ENCODE measurements at places on chromosomes 3 and 15.

DNA sequence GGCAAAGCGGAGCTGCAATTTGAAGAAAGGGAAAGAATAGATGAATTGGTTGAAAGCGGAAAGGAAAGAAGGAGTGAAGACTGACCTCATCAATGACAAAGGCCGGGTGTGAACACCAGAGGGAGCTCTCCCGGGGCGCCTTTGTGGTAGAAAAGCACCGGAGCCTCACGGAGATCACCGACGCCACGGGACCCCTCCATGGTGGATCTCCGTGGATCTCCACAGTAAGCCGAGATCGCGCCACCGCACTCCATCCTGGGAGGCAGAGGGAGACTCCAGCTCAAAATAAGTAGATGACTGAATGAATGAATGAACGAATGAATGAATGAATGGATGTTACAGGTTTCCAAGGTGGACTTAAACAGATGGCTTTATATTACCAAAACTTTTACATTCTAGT is 25.0 kb downstream of the GPR160 start:
- no peak for DNase-seq

GRCh38 chr3:43148033-43148432 is 42.2 kb upstream of the POMGNT2 start:
- DNase-seq, result no peak

DNA sequence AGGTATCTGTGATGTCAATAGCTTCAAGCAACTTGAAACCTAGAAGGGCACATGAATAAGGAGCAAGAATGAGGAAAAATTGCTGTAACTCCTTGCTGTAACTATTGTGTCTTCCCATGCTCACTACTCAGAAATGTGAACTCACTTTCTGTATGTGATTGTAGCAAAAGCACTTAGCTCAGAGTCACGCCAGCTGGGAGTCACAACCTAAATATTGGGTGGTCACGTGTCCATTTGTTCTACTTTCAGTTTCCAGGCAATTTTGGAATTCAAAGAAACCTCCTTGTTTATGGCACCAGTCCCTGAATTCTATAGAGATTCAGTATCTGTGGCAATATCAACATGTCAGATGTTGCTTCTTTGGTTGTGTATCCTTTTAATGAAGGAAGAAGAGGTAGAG is 241.6 kb upstream of the AZI2 start:
- DNase-seq, result no peak

GRCh38 chr3:39469258-39469657 is 1.8 kb downstream of the MOBP start:
- DNase-seq, result peak; percentile 30

DNA sequence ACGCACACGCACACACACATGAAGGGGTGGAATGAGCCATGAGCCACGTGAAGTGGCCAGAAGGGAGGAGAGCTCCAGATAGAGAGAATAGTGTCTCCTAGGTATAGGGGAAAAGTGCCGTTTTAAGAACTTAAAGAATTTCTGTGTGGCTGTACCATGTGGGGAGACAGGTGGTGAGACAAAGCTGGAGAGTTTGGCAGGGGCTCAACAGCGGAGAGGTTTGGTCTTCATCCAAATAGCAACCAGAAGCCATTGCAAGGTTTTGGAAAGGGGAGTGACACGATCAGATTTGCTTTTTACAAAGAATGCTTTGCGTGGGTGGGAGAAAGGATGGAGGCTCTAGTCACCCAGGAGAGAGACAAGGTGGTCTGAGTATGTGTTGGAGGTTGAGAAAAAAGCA is 146.0 kb downstream of the IL20RB start:
- no peak for DNase-seq

DNA sequence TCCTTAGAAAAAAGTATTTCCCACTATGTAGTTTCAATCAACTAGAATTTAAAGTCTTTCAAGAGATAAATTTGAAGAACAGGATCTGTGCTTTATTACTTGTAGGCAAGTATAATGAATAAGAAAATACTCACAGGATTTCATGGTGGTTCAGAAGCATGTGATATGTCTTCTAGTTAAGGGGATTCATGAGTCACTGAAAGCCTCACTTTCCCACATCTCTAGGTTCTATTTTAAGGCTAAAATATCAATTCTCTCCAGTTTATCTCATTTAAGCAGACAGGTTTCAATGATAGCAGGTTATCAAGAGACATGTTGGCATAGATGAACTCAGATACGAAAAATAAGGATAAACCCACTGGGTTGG is 437.8 kb upstream of the BCHE start:
- DNase-seq, result no peak

- peak; percentile 83 for DNase-seq
Measured at GRCh38 chr3:138774529-138775253, 60.0 kb downstream of the PIK3CB start.

DNA sequence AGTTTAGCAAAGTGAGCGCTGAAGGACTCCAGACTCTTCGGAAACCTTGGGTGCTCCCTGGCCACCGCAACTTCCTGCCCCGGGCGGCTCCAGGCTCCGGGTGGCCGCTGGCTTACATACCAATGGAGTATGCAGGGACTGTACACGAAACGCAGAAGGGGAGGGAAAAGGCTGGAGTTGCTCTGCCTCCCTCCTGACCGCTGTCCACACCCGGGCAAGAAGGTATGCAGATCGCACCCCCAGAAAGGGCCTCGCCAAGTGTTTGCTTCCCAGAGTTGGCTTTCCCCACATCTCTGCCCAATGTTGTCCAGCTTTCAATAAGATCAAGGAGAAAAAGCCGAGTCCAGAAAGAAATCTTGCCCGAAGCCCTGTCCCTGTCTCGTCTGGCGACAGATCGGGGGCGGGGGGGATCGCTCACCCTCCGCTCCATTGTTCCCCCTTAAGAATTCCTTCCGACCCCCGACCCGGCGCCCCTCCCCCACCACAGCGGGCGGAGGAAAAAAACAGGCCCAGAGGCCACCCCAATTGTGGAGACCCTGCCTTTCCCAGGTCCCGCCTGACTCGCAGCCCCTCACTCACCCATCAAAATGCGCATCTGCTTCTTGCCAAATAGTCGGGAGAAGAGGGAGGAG is 533 bp downstream of the ARF4 start:
- no peak for DNase-seq

GRCh38 chr15:39728845-39729244 is 53.8 kb downstream of the FSIP1 start:
- DNase-seq, result no peak

DNA sequence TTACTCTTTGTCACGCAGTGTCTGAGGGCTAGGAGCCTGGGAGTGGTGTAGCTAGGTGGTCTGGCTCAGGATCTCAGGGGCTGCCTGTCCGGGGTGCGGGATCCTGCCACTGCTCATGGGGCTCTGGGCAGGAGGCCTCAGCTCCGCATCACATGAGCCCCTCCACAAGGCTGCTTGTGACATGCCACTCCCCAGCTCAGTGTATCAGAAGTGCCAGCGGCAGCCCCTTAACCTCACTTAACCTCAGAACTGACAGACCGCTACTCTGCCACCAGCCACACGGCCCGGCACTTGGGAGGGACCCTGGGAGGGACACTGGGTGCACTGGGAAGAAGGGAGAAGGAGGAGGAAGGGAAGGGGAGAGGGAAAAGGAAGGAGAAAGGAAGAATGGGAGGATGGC is 87.9 kb downstream of the FBLN2 start:
- no peak for DNase-seq

- no peak for DNase-seq
Measured at GRCh38 chr15:99976000-99976399, 242.8 kb upstream of the LYSMD4 start.

DNA sequence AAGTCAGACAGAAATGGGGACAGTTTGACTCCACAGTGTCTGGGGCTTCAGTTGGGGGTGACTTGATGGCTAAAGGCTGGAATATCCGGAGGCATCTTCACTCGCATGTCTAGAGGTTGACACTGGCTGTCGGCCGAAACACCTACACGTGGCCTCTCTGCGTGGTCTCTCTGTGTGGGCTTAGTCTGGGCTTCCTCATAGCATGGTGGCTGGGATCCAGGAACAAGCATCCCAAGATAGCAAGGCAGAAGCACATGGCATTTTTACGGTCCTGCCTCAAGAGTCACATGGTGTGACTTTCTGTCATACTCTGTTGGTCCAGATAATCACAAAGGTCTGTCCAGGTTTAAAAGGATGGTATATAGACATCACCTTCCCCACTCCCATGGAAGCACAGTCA is 34.5 kb downstream of the MAGI1 start:
- DNase-seq, result no peak

- no peak for DNase-seq
Measured at GRCh38 chr3:123159926-123160635, 41.7 kb upstream of the SEC22A start.

- no peak for DNase-seq
Measured at GRCh38 chr3:181755959-181756358, 44.2 kb downstream of the SOX2 start.
